Activated T-helper 1 cell treated with Interleukin-2 at 50 U/mL for 16 hours (primary cell): ENCODE measurements at places on chromosomes 1 and 21.

GRCh38 chr1:224287714-224288113 lies 42.3 kb downstream of the NVL start:
- no peak for DNase-seq

- no peak for DNase-seq
Measured at GRCh38 chr1:67676946-67677345, 8.1 kb upstream of the GADD45A start.

DNA sequence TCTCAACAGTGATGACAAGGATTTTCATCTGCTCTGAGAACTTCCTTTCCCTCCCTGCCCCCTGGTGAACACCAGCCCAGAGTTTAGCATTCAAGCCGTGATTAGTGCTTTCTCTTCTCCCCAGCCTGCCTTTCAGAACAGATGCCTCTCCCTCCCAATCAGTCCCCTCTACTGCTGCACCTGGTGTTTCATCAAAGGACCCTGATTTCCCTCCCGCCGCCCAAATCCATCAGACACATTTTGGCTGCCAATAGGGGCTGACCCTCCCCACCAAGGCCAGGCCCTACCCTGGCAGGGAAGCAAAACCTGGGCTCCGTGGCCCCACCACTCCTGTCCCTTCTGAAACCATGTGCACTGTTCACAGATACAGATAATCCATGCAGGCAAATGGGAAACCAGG lies 34.0 kb upstream of the KLHDC7A start:
- no peak for DNase-seq

- DNase-seq, result no peak
Measured at GRCh38 chr1:86741947-86742572, 37.7 kb downstream of the SH3GLB1 start.

DNA sequence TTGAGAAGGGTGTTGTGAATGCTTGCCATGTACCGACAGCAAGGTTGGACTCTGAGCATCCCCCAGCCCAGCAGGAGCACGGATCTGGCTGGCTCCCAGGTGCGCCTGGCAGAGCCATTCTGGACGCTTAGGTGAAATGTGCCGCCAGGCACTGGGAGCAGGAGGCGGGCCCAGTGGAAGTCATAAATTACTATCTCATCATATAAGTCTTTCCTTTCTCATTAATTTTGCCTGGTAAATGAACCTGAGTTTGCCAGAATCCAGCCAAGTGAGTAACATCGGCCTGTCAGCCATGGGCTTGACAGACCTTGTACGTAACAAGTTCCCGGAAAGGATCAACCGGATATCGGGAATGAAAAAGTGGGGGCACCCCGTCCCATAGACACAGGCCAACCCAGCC lies 179.5 kb upstream of the ARHGEF16 start:
- no peak for DNase-seq

- DNase-seq, result no peak
Measured at GRCh38 chr1:25572708-25573590, 29.5 kb downstream of the LDLRAP1 start.

DNA sequence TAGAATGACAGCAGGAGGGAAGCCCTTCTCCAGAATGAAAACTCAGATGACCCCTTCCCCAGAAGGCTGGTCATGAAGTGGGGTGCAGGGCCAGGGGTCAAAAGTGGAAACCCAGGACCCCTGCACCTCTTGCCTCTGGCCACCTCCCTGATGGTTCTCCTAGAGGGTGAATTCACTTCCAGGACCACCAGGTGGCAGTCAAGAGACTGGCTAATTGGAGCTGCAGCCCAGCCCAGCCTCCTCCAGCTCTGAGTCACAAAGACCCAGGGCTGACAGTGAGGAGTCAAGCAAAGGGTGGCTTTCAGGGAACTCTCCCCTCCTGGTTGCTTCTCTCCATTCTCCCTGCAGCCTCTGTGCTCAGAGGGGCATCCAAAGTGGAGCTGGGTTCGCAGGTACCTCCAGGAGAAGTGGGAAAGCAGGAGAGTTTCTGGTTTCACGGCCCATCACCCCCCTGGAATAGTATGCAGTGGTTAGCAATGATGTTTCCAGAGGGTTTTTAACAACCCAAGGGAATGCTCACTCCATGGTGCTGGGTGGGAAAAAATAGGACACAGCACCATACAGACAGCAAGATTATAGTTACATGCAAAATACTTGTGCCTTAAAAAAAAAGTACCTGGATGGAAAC lies 6.1 kb upstream of the EPHB2 start:
- DNase-seq, result peak; percentile 43

GRCh38 chr21:16280686-16281091 lies 550.9 kb downstream of the USP25 start:
- no peak for DNase-seq

DNA sequence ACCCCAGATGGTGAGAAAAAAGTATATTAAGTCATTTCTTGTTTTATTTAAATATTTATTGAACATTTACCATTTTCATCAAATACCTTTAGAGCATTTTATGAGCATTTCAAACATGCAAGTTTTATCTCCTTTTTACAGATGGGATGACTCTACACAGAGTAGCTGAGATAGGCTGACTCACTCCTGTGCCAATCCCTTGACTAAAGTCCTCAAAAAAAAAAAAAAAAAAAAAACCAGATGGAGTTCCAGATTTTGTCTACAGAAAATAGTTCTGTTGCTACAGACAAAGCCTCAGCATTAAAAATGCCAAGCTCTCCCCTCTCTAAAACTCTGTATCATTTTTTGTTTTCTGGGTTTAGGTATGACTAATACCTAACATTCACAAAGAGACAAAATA lies 303.0 kb upstream of the PLD5 start:
- no peak for DNase-seq

DNA sequence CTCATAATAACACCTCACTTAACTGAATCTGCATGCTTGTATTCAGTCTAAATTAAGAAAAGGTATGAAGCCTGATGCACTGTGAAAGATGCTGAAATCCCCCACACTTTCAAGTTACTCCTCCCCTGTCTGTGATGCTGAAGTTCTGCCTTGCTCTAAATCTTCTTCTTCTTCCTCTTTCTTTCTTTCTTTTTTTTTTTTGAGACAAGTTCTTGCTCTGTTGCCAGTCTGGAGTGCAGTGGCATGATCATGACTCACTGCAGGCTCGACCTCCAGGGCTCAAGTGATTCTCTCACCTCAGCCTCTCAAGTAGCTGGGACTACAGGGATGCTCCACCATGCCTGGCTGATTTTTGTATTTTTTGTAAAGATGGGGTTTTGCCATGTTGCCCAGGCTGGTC lies 231.0 kb upstream of the B3GALT2 start:
- DNase-seq, result no peak

DNA sequence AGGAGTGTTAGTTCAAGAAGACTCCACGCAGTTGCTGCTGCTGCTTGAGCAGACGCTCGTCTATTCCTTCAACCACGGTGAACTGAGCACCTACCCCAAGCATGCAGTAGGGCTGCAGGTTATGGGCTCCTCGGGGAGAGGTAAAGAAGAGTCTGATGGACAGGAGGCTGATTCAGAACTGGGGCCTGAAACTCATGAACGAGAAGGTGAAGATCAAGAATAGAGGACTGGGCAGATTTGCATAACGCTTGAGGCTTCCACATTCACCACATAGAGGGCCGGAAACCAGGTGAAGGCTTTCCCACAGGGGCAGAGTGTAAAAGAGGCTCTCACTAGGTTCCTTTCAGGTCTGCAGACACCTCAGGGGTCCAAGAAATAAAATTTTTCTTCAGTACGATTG lies 9.1 kb downstream of the ABCA4 start:
- DNase-seq, result no peak

GRCh38 chr1:29523576-29523975 lies 287.3 kb downstream of the PTPRU start:
- no peak for DNase-seq

DNA sequence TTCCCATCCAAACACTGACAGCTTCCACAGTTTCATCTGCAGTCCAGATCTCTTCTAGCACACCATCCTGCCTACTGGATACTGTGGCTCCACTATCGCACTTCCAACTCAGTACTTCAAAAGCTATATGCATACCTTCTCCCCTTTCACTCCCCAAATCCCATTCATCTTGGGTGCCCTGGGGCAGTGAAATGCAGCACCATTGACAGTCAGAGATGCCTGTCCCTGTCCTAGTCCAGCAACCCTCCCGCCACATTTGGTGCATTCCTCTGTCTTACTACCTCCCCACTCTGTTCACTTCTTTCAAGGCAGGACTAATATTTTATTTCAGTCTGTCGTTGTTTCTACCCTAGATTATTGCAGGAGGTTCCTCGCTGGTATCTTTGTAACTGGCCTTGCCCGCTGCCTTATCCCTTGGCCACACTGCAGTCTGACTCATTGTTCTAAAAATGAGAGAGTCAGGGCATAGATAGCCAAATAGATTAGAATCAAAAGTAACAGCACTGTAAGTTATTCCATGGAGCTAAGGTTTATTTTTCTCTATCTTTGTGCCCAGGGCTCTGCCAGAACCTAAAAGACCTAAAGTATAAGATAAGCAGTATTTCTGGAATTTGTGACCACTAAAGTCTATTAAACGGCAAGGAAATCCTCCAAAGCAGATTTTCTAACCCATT lies 96.7 kb downstream of the ESRRG start:
- no peak for DNase-seq

- no peak for DNase-seq
Measured at GRCh38 chr1:2447276-2448097, 28.6 kb upstream of the PLCH2 start.

- no peak for DNase-seq
Measured at GRCh38 chr21:45418301-45419071, 13.5 kb downstream of the COL18A1 start.

- no peak for DNase-seq
Measured at GRCh38 chr1:10617931-10618885, 143.5 kb downstream of the PEX14 start.

GRCh38 chr1:55039342-55040082 lies at the start of gene PCSK9:
TSS of gene PCSK9 (plus strand) at chr1:55039548. CDS start at chr1:55039838, 290 bp downstream.
- no peak for DNase-seq

- no peak for DNase-seq
Measured at GRCh38 chr21:29235714-29236197, 63.0 kb upstream of the BACH1 start.

DNA sequence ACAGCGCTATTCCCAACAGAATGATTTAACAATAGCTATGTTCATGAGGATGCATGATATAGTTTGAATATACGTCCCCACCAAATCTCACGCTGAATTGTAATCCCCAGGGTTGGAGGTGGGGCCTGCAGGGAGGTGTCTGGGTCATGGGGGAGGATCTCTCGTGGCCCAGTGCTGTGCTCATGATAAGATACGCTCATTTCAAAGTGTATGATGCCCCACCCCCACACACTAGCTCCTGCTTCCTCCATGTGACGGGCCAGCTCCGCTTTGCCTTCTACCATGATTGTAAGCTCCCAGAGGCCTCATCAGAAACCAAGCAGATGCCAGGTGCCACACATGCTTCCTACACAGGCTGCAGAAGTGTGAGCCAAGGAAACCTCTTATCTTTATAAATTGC lies 93.6 kb downstream of the SMYD3 start:
- no peak for DNase-seq

DNA sequence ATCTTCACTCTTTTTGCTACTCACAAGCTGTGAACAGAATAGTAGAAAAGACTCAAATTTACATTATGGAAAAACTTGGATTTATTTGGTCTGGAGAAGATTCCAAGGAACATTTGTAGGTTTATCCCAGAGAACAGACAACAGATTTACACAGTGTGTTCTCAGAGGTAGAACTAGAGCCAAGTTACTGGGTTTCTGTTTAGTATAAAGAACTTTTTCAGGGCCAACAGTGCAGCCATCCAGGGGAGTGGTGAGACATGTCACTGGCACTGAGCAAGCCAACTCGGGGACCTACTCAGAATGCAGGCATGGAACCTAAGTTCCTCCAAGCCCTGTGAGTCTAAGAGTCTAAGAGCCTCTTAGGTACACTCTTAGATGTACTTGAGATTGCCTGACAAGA lies 142.6 kb downstream of the OMA1 start:
- DNase-seq, result no peak

- no peak for DNase-seq
Measured at GRCh38 chr1:108154314-108154713, 45.8 kb downstream of the SLC25A24 start.

GRCh38 chr21:36395353-36396111 lies 10.3 kb downstream of the CHAF1B start:
- DNase-seq, result no peak

GRCh38 chr1:185561629-185562028 lies 172.6 kb upstream of the HMCN1 start:
- DNase-seq, result no peak

DNA sequence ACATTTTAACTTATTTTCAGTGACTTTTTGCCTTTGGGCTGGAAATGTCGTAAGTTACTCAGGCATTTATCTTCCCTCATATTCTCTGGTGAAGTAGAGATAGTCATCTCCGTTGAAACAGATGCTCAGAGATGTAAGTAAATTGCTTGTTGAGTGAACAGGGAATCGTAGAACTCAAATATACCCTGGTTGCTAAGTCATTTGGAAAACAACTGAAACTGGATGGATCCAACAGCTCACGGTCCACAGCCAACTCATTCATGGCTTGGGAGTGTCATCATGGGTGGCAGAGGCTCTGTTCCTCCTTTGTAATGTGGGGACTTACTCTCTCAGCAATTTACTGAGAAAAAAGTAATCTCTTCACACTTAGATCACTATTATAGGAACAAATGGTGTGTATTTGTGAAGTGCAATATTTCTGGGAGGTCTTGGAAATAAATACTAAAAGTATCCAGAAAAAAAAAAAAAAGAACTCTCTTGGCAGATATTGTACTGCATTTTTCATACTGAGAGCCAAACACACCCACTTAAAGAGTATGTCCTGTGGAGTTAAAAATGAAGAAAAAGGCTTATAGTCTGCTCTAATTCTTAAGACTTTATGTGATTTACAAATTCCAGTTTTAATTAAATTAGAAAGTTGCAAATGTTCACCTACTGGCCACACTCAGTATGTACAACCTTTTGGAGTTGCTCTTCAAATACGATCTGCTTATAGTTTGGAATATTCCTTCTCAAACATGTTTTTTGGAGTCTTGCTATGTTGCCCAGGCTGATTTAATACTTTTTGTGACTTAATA lies 107.4 kb downstream of the LEPR start:
- no peak for DNase-seq

- DNase-seq, result no peak
Measured at GRCh38 chr1:200030791-200031190, 3.3 kb downstream of the NR5A2 start.

DNA sequence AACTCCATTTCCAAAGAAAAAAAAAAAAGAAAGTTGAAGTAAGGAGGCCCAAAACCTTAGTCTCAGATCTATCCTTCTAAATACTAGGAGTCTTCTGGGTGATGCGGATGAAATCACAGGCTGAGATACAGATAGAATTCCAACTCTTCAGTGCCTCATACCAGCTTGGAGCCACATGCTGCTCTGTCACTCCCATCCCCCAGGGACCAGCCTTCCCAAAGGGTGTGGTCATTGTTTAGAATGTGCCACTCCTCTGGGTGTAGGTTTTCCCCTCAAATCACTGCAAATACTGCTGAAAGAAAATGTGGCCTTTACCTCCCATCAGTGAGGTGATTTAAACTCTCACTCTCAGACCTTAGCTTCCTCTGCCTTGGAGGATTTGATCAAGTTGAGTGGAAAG lies 112.9 kb downstream of the CDC7 start:
- no peak for DNase-seq

- no peak for DNase-seq
Measured at GRCh38 chr1:226638608-226639007, 90.0 kb downstream of the STUM start.

- DNase-seq, result no peak
Measured at GRCh38 chr1:227169343-227169742, 148.9 kb downstream of the CDC42BPA start.

- no peak for DNase-seq
Measured at GRCh38 chr1:172071746-172072145, 230.4 kb downstream of the DNM3 start.
